ENCODE measurements at places on chromosomes 16 and 17. TPM values are rescaled to one million over a fixed set of nuclear protein-coding genes. Genes with fewer than 3 reads are reported as not detected.

DNA sequence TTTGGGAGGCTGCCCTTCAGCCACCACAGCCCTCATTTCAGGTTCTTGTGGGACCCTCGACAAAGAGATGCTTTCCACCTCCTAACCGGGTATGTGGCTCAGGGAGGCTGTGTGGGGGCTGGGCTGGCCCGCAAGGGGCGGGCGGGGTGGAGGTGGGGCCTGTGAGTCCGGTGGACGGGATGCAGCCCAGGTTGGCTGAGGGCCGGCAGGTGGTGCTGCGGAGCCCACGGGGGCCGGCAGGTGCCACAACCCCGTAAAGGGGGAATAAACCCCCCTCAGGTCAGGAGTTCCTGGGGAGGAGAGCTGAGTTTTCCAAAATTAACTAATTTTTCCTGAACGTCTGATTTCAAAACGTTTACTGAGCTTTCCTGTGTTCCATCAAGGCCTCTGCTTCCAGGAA lies 4.9 kb upstream of the CIAO3 start:
- no peak for DNase-seq

Gene ABCA9
- 1.3 TPM for total RNA-seq

DNA sequence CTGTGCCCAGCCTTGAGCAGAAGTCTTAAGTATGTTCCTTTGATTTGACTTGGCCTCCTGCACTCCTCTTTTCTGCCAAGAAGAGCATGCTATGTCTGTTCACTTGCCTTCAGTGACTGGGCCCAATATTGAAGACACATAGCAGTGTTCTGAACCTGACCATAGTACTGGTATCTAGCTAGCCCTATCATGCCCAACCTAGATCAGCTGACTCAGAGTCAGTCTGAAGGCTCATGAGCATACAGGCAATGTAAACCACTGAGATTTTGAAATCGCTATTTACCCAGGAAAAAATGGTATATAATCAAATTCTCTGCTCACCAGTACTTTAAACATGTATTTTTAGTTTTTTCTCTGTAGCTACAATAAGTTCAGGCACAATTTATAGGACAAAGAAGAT lies 129.4 kb downstream of the TANC2 start:
- no peak for DNase-seq

DNA sequence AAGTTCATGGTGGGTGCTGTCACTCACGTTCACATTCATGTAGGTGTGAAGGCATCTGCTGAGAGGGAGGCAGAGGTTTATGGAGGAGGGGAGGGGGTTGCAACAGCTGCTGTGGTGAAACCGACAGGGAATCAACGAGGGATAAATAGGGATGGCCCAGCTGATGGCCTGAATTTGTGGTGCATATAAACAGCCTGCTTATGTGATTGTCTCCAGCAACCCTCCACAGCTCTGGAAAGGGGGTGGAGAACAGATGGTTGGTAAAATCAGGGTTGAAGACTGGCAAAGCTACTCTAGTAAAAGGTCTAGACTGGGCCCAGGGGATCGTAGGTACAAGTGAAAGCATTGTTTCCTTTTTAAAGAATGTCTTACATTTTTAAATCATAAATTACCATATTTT lies 53.7 kb downstream of the IQCK start:
- DNase-seq: no peak

Gene ADAD2
- total RNA-seq: not detected

GRCh38 chr16:10584981-10585438 lies 4.6 kb upstream of the EMP2 start:
- no peak for DNase-seq

Gene PPM1E
- 15.5 TPM for total RNA-seq

Gene CES1
- 0.58 TPM for total RNA-seq
